Right cardiac atrium (tissue), 5 donors: ENCODE measurements at places on chromosomes 5 and 9. TPM values are rescaled to one million over a fixed set of nuclear protein-coding genes. Genes with fewer than 3 reads are reported as not detected.

DNA sequence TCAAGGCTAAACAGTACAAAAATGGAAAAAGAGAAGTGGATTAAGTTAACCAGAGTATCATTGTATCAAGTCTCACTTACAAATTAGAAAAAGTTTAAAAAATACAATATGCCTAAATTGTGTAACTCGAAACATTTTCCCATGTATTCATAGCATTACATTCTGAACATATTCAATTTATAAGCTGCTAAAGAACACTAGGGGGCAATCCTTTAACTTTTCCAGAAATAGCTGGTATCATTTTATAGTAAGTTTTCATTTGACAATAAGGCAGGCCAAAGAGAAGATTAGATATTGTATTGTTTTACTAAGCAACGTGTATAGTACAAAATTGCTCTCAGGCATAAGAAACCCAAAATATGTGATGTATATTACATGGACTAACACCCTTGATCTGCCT, 234.6 kb downstream of the ADGRV1 start:
- no peak for DNase-seq

GRCh38 chr9:117156144-117156688, 258.6 kb downstream of the ASTN2 start:
- DNase-seq, result no peak

Gene MED27
- total RNA-seq, result 21.2 TPM

GRCh38 chr9:133888809-133889491, 103.2 kb downstream of the VAV2 start:
- no peak for DNase-seq

DNA sequence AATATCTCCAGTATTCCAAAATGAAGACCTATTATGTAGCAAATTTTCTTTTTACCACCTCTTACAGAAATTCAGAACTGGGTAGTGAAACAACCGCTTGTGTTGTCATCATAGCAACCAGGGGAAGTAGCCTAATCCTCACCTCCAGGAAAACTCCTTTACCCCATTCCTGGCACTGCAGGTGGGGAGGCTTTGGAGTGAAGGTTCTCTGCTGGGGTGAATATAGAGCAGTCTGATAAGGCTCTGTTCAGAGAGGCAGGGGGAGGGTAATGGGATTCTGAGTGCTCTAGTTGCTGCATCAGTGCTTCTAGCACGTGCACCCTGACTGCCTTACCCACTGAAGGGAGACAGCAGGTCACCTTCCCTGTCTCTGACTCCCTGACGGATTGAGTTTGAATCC, 116.2 kb downstream of the MAN2A1 start:
- DNase-seq, result no peak

Gene PDLIM4
- total RNA-seq, result 113 TPM

- DNase-seq, result no peak
Observed at GRCh38 chr9:112744177-112744576, 6.4 kb upstream of the SNX30 start.

GRCh38 chr5:174837919-174838902, 113.8 kb downstream of the MSX2 start:
- DNase-seq, result no peak

DNA sequence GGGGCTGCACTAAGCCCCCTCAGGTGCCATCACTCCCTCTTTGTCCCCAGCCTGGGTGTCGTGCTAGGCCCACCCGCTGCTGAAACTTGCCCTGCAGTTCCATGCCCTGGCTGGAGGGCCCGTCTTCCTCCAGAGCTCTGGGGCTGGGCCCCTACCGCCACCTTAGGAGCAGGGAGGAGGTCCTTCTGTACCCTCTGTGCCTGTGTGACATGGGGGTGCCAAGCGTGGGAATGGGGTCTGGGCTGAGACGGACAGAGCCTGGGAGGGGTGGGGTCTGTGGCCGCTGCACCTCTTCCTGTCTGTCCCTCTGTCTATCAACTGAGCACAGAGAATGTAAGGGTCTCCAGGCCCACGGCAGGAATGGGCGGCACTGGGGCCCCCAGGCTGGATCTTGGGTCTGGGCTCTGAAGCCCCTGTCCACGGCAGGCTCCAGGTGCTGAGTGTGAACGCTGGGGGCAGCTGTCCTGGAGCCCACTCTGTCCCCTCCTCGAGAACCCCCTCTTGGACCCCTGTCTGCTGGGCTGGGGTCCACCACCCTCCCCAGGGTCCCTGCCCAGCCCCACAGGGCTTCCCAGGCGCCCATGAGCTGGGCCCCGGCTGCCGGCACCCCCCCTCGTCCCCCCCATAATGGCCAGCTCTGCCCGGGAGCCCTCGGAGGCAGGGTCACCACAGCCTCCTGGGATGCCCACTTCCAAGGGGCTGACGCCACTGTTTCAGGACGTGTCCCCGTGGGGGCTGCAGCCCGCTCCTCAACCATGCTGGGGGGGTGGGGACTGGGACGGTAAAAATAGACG, 15.8 kb upstream of the NRARP start:
- DNase-seq, result peak; percentile 53

DNA sequence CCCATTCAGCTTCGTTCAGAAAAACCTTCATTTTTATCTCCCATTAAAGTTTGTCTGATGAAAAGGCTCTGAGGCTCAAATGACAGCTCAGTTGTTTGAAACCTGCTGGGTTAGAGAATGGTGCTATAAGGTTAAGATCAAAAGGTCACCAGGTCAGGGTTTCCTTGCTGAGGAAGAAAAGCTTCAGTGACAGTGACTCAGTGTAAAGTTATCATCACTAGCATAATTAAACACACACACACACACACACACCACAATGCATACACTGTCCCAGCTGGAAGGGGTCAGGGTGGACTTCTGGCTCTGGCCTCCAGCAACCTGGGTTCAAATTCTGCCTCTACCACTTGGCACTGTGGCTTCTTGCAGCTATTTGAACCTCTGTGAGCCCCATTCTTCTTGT, 281.1 kb downstream of the DOCK8 start:
- no peak for DNase-seq

Gene IL13
- not detected for total RNA-seq

DNA sequence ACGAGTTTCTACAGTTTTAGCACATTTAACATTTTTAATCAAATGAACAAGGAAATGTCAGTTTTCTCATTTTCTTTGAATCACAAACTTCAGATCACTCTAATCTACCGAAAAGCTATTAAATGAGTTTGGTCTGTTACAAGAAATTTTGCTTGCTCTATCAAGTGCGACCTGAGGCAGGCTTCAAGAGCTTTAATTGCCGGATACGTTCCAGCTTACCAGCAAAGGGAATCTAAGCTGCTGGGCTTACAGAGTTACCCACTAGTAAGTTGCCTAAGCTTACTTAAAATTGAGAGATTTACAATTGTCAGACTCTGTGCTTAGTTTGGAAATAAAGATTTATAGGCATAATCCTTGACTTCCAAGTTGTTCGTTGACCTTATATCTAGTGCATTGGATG, 10.6 kb downstream of the SCGB3A1 start:
- no peak for DNase-seq

Gene C6
- 160 TPM for total RNA-seq

DNA sequence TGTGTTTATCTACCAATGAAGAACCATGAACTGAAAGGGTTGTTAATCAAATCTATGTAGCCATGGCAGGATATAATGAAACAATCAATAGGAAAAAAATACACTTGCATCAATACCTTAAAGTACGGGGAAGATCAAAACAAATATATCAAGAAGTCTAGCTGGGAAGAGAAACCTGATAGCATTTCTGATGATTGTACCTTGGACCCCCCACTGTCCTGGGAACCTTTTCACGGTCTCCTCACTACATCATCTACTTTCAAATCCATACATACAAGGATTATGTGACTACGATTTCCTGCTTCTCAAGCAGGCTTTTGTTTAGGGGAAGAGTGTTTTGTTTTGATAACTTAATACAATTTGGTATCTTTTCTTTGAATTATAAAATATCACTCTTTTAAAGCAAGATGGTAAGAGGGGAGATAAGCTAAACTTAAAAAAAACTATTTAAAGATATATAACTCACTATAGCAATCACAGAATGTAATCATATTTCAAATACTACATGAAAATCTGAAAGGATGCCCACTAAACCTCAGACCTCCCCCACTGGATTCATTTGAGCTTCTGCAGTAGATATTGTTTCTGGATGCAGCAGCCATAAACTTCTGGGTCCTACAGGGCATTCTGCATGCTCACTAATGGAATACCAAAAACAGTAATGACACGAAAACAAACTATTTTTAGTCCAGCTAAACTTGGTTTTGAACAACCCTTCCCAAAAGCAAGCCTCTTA, 8.0 kb downstream of the EBF1 start:
- DNase-seq, result no peak

DNA sequence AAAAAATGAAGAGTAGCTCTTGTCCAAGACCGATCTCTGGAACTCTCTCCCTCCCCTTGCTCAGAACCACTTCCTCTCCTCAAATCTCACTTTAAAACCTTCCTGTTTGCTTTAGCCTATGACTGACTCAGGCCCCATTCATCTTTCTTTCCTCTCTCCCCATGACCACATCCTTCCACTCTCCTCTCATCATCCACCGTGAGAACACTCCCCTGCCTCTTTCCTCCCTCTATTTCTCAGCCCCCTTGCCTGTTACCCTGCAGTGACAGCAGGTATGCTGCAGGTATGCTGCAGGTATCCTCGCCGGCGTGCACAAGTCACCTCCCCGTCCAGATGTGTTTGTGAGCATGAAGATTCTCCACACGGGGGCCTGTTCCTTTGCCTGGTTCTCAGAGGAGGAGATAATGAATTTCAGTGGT, 505.3 kb downstream of the CCDC171 start:
- no peak for DNase-seq
